Sigmoid colon (tissue), 7 donors: ENCODE measurements at places on chromosomes 3 and 15. TPM values are rescaled to one million over a fixed set of nuclear protein-coding genes. Genes with fewer than 3 reads are reported as not detected.
A peak's percentile ranks its signal among the peaks of the same experiment; 100 is the strongest.

Gene DPPA2
- not detected for polyA plus RNA-seq

Gene NIPA2
- polyA plus RNA-seq = 47.1 TPM

Gene ALDH1A2
- polyA plus RNA-seq = 2.1 TPM

DNA sequence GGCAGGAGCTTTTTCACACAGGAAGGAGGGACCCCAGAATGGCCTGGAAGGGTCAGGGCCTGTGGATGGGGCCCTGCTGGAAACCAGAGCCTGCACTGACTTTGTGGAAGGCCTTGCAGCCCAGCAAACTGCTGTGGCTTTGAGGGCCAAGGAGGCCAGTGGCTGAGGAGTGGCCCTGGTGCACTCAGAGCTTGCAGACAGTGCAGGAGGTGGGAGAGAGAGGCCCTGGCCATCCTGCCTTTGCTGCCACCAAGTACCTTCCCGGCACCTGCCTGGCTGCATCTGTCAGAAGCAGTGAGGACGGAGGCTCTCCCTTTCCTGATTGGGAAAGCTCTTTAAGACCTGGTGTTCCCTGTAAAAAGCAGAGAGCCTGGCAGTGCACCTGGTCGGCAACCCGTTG lies 6.4 kb downstream of the PSTPIP1 start:
- DNase-seq = no peak

DNA sequence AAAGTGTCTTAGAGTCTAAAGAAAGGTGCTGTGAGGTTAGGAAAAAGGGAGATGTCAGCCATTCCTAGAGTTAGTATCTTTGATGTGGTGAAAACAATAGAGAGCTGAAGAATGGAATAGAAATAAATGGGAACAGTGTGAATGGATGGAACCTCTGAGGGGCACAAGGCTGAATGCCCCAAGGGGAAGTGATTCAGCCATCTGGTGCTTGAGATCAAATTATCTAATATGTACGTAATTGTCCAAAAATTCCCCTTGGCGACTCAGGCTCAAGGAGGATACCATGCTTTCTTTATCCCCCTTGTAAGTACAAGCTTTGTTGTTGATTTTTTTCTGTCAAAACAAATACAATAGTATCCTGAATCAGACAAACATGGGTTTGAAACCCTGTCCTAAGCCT lies 361.6 kb downstream of the LSAMP start:
- no peak for DNase-seq

GRCh38 chr15:93854088-93854487 lies 377.3 kb upstream of the MCTP2 start:
- DNase-seq = no peak

DNA sequence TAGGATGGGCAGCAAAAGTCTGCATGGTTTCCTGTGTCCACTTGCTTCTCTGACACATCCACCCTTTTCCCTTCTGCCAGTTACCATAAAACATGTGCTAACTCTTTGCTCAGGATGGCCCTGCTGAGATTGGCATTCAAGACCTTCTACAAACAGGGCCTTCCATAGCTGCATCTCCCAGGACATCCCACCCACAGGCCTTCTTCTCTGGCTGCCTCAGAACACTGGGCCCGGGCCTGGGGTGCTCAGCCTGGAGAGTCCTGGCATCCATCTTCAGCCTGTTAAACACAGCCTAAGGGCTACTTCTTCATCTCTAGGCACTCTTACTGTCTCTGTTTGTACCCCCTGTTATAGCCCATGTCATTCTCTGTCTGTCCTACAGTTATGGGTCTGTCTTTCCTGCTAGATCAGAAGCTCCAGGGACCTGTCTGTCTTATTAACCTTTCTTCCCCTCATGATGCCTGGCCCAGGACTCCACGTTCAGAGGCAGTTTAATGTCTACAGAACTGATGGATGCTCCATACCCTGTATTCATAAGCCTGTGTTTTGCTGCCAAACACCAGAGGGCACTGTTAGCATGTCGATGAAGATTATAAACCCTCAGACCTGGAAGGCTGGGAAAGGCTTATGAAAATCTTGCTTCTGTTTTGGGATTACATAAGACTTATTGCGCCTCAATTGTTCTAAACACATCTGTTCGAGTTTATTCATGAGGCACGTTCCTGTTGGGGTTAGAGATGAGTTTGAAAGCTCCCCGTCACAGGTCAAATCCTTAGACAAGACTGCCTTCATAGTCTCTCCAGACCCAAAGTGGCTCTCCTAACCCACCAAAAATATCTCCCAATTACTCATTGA lies 16.5 kb downstream of the SEMA3G start:
- DNase-seq = peak; percentile 76

GRCh38 chr15:100338971-100339444 lies 2.8 kb downstream of the ADAMTS17 start:
- DNase-seq = peak; percentile 79

DNA sequence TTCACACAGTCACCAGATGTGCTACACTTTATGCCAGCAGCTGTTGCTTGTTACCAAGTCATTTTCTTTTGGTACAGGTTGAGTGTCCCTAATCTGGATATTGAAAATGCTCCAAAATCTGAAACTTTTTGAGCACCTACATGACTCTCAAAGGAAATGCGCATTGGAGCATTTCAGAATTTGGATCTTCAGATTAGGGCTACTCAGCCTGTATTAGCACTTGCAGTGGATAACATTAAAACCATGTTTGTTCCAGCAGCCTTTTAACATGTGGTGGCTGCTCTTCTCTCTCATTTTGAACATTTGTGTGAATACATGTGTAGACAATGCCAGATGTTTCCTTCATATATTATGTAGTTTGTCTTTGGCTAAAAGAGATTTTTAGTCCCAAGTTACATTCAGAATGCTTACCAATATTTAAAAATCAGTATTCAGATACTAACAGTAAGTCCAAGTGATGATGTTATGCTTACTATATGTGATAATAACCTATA lies 230.9 kb upstream of the UBE2E1 start:
- no peak for DNase-seq

DNA sequence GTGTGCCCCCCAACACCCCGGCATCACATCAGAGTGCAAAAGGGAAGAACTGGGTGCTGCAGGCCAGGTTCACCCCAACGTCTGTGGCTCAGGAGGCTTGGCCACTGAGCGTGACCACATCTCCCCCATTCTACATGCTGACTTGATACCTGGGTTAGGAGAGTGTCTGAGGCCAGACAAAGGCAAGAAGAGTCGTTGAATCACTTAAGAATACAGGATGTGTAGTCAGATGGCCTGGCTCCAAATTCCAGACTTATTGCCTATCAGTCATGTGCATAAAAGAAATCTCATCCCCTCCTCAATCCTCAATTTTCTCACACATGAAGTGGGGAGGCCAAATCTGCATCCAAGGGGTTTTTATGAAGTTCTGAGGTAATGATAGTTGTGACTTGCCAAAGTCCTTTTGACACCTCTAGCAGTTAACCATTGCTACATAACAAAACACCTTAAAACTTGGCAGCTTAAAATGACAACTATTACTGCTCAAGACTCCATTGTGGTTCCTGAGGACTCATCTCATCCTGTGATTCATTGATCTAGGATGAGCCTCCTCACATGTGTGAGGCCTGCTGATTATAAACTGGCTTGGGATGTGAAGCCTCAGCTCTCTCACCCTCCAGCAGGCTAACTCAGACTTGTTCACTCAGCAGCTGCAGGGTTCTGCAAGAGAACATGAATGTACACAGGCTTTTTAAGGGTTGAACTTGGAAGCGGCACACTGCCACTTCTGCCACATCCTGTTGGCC lies 138.8 kb upstream of the TLE3 start:
- DNase-seq = peak; percentile 14

DNA sequence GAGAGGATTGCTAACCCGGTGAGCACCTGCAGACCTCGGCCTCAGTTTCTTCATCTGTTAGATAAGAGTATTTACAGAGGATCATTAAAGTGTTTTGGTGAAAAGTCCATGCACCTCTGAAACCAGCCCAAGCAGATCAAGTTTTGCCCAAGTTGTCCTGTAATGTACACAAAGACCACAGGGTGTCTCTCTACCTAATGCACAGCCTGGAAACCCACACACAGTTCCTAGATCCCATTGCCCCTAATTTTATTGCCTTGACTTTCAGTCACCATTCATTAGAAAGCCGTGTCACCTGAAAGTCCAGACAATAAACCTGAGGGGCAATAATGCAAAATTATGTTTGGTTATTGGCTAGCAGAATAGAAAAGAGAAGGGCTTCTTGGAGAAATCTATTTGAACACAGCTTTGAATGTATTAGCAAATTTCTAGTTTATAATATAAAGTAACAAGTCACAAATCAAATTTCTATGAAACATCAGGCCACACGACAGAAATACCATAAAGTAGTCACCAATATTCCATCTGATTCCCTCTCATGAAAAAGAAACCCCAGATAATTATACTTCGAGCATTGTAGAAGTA lies 161.3 kb upstream of the SLC2A2 start:
- DNase-seq = no peak
